ENCODE measurements at places on chromosomes 2 and 18.

- no peak for DNase-seq
Observed at GRCh38 chr18:71115261-71115660, 826.4 kb downstream of the SOCS6 start.

DNA sequence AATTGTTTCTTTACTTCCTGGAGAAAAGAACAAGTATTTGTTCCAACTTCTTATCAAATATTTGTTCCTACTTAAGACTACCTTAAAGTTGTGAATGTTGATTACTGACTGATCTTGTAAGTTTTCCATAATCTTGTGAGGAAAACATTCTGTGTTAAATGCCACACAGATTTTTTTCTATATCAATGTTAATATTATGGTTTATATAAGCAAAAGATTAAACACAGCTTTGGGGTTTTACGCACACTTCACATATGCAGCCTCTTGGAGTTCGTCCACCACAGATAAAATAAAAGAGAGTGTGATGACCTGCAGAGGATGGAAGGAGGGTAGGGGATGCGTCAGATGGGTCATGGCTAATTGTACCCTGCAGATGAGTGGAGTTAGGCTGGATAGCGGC, 780.0 kb upstream of the SALL3 start:
- DNase-seq, result no peak

DNA sequence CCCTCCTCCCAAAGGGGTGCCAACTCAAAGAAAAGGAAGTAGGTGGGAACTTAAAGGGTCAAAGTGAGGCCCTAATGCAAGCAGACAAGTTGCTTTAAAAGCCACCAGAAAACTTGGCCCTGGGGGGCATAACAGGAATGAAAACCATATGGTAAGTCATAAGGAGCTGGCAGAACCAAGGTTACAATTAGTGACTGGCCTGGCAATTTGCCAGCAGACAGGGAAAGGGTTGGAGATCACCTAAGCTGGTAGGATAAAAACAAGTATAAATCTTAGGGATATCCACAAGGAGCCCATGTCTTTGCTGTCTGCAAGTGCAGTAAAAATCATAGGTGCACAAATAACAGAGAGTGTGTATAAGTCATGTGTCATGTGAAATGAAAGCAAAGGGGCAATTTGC, 256.7 kb upstream of the LRRTM4 start:
- no peak for DNase-seq

DNA sequence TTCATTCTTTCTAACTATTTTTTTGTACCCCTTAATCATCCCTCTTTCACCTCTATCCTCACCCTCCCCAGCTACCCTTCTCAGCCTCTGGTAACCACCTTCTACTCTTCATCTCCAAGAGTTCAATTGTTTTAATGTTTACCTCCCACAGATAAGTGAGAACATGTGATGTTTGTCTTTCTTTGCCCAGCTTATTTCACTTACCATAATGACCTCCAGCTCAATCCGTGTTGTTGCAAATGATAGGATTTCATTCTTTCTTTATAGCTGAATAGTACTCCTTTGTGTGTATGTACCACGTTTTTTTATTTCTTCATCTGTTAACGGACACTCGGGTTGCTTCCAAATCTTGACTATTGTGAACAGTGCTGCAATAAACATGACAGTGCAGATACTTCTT, 22.1 kb upstream of the TMEM37 start:
- DNase-seq, result no peak

DNA sequence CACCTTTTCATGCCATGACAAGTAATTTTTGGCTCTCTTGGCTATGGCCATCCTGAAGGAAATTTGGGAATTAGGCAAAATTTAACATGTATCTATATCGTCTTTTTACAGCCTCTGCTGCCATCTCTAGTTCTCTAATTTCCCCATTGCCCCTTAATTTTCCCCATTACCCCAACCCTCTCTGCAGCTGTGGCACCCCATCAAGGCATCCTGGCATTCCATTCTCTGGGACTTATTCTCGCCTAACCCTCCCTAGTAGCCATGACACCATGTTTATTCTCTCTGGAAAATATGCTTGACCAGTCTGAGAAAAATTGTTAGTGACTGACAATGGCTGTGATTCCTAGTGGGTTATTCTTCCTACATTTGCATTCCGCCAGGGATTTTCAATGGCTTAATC, 43.9 kb upstream of the GLS start:
- no peak for DNase-seq

DNA sequence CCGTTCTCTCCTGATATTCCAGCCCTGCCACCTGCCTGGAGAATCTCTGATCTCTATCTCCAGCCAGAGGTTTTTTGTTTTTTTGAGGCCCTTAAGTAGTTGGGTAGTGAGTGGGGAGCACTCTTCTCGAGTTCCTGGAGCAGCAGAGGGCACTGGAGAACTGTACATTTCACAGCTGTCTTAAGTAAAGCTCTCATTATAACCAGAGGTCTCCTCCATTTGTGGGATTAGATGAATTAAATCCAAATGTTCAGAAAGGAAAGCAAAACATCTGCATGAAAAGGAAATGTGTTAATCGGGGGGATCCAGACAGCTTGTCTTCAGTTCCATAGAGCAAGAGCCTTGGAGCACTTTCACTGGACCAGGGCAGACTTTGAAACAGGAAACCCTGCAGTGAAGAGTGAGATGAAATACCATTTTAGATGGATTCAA, 32.8 kb downstream of the AOX1 start:
- no peak for DNase-seq

- no peak for DNase-seq
Observed at GRCh38 chr2:64092502-64092901, 51.7 kb downstream of the PELI1 start.

DNA sequence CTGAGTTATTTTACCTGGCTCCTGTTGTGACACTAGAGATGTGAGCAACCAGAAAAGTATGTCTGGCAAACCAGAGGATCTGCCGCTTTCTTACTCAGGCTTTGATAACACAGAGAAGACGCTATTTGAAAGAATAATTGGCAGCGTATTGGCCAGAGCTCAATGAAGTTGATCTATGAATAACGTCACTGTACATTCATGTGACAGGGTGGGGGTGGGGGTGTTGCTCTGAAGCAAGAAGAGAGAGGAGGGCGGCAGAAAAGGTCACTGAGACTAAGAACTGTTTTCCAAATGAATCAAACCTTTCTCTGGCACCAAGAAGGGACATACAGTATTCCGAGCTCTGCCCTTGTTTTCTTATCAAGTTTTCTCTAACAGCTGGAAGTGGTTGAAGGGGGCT, 1.7 kb upstream of the ONECUT2 start:
- no peak for DNase-seq

- no peak for DNase-seq
Observed at GRCh38 chr2:99695944-99696253, 206.1 kb upstream of the REV1 start.

GRCh38 chr2:121634354-121635307, 14.6 kb downstream of the CLASP1 start:
- no peak for DNase-seq

GRCh38 chr2:74406035-74406434, 15.4 kb downstream of the C2orf81 start:
- no peak for DNase-seq

GRCh38 chr2:144943986-144944385, 424.1 kb upstream of the ZEB2 start:
- DNase-seq, result no peak

- no peak for DNase-seq
Observed at GRCh38 chr2:67259556-67260342, 137.4 kb upstream of the ETAA1 start.

GRCh38 chr2:61535449-61535848, 2.7 kb downstream of the XPO1 start:
- DNase-seq, result no peak

- no peak for DNase-seq
Observed at GRCh38 chr2:185108588-185108987, 510.3 kb downstream of the ZNF804A start.

- DNase-seq, result no peak
Observed at GRCh38 chr2:195312662-195313061, 344.4 kb upstream of the SLC39A10 start.

Data from posterior cingulate gyrus (tissue), 11 donors.